Tongue (tissue), 3 donors: ENCODE measurements at places on chromosomes 11 and 22.

GRCh38 chr11:24793479-24793878 is 296.6 kb downstream of the LUZP2 start:
- no peak for DNase-seq

DNA sequence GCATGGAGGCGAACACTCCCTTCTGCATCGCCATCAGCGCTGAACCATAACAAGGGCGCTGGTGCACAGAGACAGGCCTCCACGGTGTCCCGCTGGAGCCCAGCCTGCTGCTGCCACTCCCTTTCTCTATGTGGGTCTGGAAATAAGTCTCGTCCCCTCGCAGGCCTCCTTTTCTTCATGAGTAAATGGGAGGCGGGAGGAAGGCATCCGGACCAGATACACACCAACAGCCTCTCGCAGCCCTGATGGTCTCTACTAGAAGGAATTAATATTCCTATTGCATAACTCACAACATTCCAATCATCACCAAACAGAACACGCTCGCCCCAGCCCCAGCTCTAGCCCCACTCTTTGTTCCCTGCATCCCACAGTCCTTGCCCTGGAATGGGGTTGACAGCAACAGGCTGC is 14.9 kb downstream of the RASD2 start:
- DNase-seq = no peak

DNA sequence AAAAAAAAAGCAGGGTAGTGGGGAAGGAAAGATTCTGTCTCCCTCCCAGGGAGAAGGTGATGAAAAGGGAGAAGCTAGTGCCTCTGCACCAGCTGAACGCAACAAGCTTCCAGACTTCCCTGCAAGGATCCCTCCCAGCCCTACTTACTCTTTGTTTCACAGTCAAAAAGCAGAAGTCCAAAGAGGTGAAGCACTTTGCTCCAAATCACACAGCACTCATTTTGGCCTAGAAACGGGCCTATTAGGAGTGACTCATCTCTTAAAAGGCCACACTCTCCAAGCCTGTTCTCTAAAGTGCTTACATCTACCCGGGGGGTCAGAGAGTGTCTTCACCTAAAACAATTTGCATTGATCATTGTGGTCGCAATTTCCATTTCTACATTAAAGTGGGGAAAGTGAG is 17.7 kb upstream of the GRK3 start:
- no peak for DNase-seq

DNA sequence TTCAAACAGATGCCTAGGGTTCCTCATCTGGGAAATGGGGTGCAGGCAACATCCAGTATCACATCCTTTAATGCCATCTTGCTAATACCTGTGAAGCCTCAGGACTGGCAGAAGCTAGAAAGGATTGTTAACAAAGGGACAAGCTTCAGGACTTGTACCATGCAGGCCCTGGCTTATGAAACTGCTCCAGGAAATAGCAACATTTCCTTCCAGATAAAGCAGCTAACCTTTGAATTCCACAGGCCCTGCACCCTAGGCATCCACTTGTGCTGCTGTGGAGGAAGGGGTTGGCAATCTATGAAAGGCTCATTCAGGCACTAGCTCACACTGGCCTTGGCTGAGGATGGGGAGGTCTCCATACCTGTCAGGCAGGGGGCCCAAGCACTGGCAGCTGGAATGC is 87.2 kb downstream of the BTBD10 start:
- DNase-seq = no peak

DNA sequence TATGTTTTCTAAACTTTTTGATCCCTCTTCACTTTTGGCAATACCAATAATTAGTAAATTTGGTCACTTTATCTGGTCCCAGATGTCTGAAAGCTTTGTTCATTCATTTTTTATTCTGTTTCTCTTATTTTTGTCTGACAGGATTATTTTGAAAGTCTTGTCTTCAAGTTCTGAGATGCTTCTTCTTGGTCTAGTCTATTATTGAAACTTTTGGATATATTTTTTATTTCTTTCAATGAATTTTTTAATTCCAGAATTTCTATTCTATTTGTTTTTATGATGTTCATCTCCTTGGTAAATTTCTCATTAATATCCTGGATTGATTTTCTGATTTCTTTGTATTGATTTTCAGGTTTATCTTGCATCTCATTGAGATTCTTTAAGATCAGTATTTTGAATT is 54.1 kb upstream of the RAB38 start:
- DNase-seq = no peak

DNA sequence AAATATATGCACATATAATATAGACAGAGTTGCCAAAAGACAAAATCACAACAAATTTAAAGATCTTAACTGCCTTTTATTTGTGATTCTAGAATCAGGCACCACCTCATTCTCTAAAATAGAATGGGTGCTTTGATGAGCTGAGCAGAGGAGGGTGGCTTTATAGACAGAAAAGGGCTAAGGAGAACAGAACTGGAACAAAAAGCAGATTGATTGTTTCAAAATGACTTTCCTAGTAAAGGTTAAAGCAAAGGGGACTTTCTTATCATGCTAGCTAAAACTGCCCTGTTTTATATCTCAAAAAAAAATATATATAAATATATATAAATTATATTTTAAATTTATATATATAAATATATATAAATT is 287.6 kb downstream of the FAT3 start:
- DNase-seq = no peak

- DNase-seq = no peak
These were observed 6.0 kb downstream of the ESS2 start for GRCh38 chr22:19138217-19139000.

DNA sequence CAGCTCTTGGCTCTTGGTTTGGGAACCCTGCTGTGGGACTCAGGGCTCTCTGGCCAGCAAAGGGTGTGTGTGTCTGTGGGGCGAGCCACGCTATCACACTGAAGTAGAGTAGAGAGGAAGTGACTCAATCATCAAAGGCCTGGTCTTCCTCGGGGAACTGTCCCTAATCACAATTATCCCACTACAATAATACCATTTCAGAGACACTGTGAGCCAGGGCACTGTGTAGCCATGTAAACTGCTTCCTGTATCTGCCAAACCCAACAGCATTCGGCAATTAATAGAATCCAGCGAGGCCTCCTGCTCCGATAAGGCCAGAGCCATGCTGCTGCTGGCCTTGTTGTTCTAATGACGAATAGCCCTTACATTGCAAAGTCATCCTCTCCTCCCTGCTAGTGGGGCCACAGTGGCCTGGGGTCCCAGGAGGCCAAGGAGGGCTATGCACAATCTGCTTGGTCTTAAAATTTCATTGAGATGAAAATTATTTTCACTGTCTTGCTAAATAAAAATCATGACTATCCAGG is 49.8 kb upstream of the LMO2 start:
- DNase-seq = peak; percentile 9

DNA sequence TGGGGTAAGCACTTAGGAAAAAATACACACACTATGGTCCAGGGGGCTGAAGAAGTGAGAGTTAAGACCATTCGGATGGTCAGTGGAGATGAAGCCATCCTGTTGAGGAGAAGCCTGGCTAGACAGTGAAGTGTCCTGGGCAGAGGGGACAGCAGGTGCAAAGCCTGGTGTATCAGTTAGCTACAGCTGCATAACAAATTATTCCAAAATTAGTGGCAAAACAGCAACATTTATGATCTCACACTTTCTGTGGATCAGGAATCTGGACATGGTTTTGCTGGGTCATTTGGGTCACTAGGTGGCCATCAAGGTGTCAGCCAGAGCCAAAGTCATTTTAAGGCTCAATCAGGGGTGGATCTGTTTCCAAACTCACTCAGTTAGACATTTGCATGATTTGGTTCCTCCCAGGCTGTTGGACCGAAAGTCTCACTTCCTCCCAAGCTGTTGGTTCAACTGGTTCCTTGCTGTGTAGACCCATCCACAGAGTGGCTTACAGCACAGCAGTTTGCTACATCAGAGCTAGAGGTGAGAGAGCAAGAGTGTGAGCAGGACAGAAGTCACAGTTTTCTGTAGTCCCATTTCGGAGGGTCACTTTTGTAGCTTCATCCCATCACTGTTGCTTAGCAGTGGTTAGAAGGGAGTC is 80.1 kb upstream of the ALX4 start:
- DNase-seq = no peak

DNA sequence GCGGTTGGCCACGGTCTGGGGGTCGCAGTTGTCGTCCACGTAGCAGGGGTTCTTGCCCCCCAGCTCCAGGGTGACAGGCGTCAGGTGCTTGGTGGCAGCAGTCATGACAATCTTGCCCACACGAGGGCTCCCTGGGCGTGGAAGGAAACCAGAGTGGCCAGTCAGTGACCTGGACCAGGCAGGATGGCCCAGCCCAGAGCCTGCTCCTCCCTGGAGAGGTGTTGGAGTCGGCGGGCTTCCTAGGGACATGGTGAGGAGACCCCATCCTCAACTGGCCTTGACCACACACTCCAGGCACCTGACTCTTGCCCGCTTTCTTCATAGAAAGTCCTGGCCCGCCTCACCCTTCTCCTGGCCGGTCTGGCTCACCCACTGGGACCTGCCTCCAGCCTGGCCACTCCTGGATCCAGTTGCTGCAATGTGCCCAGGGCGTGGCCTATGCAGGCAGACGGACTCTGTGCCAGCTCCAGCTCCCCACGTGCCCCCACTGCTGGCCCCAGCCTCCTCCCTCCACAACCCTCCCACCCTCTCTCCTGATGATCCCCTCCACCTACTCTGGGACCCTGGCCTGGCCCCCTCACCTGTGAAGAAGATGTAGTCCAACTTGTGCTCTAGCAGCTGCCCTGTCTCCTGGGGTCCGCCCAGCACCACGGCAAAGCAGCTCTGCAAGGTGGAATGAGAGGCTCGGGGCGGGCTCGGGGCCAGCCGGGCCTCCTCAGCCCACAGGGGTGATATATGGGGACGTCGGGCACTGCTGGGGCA is 8.7 kb downstream of the ALDH3B2 start:
- no peak for DNase-seq

DNA sequence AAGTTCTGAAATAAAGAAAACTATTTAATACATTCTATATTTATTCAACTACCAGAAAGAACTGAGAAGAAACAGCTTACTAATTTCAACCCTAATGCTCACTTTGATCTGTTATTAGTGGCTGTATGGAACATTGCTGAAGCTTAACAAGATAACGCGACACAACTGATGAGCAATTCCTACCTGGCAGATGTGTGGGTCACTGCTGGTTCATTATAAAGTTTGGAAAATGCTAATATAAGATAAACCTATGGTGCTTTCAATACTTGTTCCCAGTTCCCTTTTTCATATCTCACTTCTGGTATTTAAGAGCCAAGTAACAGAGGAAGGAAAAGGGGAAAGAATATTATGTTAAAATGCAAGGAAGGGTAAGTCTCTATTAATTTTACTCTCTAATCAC is 10.5 kb downstream of the CTSC start:
- DNase-seq = no peak

- DNase-seq = peak; percentile 32
These were observed 1.4 kb downstream of the FLRT1 start for GRCh38 chr11:64037027-64037634.

DNA sequence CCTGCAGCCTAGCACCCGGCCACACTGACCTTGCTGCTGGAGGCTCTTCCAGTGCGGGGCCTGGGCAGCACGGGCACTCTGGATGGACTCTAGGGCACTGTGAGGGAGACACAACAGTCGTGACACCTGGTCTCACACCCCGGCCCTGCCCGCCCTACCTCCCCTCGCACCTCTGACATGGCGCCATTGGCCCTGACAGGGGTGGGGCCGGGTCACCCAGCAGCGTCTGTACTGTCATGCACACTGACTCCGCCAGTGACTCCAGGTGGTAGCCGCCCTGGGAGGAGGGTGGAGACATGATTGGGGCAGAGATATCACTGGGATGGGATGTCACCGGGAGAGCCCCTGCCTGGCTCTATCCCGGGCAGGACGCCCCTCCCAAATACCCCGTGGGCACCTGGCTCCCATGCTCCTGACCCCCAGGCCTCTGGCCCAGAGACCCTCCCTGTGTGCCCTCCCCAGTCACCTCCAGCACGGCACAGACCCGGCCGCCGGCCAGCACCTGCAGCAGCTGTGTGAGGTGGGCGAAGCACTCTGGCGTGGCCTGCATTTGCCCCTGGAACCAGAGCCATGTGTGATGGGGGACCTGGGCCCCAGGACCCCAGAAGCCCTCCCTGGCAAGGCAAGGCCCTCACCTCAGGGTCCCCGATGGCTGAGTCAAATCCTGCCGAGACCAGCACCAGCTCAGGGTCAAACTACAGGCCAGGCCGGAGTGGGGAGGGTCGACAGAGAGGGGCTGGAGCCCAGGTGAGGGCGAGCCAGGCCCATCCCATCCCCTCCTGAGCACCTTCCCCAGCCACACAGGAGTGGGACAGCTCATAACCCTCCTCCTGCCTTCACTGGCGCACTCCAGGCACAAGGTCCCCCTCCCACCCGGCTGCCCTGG is 2.6 kb downstream of the HDAC10 start:
- DNase-seq = no peak

DNA sequence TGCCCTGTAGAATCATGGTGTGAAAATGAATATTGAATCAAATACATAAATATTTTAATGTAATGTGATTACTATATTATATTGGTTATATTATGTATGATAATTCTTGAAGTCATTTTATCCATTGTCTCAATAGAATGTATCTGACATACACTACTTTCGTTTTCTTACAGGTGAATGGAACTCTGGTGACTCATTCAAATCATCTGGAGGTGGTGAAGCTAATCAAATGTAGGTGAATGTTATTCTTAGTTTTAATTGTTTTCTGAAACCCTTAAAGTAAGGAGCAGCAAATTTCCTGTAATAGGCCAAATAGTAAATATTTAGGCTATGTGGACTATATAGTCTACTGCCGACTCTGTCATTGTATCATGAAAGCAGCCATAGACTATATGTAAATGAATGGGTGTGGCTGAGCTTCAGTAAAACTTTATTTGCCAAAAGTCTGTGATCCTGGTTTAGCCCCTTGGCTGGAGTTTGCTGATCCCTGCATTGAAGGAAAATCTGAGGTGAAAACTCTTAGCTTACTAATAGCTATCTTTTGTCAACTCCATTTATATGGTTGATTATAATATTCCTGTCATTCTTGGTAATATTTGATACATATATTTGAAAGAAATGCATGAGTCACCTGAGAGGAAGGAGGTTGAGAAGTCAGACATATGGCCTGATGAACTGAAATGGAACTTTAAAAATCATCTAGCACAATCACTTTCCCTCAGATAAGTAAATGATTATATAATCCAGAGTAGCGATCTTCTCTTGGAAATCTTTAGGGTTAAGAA is 87.2 kb upstream of the GRIK4 start:
- DNase-seq = no peak

- peak; percentile 45 for DNase-seq
These were observed 1.4 kb downstream of the ASCL2 start for GRCh38 chr11:2268729-2269600.

- DNase-seq = no peak
These were observed 150.2 kb downstream of the TYR start for GRCh38 chr11:89327885-89328284.

- DNase-seq = no peak
These were observed 49.3 kb upstream of the FLI1 start for GRCh38 chr11:128644576-128644975.

- DNase-seq = peak; percentile 35
These were observed 49.3 kb upstream of the CLPB start for GRCh38 chr11:72483412-72484186.
